ENCODE measurements at places on chromosomes 16 and 17. TPM values are rescaled to one million over a fixed set of nuclear protein-coding genes. Genes with fewer than 3 reads are reported as not detected.

Gene CX3CL1
- total RNA-seq: 15.4 TPM

Gene NPIPA8
- total RNA-seq: not detected

DNA sequence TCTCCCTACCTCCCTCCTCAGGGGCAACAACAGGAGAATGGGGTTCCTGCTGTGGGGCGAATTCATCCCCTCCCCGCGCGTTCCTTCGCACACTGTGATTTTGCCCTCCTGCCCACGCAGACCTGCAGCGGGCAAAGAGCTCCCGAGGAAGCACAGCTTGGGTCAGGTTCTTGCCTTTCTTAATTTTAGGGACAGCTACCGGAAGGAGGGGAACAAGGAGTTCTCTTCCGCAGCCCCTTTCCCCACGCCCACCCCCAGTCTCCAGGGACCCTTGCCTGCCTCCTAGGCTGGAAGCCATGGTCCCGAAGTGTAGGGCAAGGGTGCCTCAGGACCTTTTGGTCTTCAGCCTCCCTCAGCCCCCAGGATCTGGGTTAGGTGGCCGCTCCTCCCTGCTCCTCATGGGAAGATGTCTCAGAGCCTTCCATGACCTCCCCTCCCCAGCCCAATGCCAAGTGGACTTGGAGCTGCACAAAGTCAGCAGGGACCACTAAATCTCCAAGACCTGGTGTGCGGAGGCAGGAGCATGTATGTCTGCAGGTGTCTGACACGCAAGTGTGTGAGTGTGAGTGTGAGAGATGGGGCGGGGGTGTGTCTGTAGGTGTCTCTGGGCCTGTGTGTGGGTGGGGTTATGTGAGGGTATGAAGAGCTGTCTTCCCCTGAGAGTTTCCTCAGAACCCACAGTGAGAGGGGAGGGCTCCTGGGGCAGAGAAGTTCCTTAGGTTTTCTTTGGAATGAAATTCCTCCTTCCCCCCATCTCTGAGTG lies 5.9 kb upstream of the LASP1NB start:
- H3K4me3 ChIP-seq: no peak overlapping the region
- peaks cover 43% of the 10 kb centered on the region for H3K36me3 ChIP-seq
- peaks cover 45% of the 10 kb centered on the region for H3K4me1 ChIP-seq

GRCh38 chr16:65500919-65501318 lies 379.1 kb upstream of the CDH11 start:
- H3K27ac ChIP-seq: no peak overlapping the region
- H3K4me3 ChIP-seq: no peak overlapping the region
- no peaks in the 10 kb centered on the region for H3K27me3 ChIP-seq
- H3K4me1 ChIP-seq: no peaks in the 10 kb centered on the region
- DNase-seq: no peak
- H3K36me3 ChIP-seq: no peaks in the 10 kb centered on the region

GRCh38 chr16:27899736-27900135 lies 163.8 kb downstream of the GSG1L start:
- H3K4me1 ChIP-seq: no peaks in the 10 kb centered on the region
- DNase-seq: no peak
- H3K27ac ChIP-seq: no peak overlapping the region
- H3K36me3 ChIP-seq: no peaks in the 10 kb centered on the region

DNA sequence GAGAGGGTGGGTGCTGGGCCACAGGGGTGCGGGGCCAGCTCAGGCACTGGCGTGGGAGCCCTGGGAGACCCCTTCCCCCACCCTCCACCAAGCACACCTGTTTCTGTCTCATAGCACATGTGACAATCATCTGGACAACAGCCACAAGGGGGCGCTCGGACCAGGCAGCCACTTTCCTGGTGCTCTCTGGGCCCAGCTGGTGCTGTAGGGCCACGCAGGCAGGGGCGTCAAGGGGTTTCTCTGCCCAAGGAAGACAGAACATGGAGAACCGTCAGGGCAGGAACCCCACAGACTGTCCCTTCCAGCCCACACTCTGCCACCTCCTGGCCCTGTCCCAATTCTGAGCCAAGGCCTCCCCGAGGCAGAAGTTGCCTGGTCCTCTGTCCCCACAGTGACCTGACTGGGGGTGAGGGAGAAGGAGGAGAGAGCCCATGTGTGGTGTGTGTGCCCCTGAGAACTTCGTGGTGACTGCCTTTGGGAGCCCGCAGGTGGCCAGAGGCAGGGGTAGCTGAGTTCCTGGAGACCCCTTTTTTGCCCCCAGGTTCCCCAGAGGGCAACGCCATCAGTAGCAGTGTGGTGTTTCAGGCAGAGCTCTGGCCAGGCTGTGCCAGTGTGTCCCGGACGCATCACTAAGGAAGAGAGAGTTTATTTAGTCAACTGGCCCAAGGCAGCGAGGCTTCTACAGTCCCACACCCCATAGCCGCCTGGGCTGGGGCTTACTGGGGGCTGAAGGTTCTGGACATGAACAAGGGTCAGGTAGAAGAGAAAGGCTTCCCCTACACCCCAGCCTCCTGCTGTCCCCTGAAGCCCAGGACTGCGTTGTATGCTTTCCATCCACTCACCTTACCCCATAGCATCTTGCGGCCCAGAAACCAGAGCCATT lies 3.1 kb upstream of the SETD6 start:
- DNase-seq: peak; percentile 73
- H3K36me3 ChIP-seq: peaks cover 54% of the 10 kb centered on the region
- no peaks in the 10 kb centered on the region for H3K27me3 ChIP-seq
- peaks cover 17% of the 10 kb centered on the region for H3K4me1 ChIP-seq
- no peak overlapping the region for H3K4me3 ChIP-seq

- peak overlapping the region; percentile 99 for H3K27ac ChIP-seq
- no peak for DNase-seq
- peak overlapping the region; percentile 72 for H3K4me3 ChIP-seq
- peaks cover 4% of the 10 kb centered on the region for H3K4me1 ChIP-seq
- peaks cover 4% of the 10 kb centered on the region for H3K36me3 ChIP-seq
- H3K27me3 ChIP-seq: no peaks in the 10 kb centered on the region
These were observed 802 bp upstream of the ATXN2L start for GRCh38 chr16:28821874-28822519.

- H3K4me1 ChIP-seq: peaks cover 14% of the 10 kb centered on the region
- H3K36me3 ChIP-seq: no peaks in the 10 kb centered on the region
- no peak for DNase-seq
- H3K4me3 ChIP-seq: no peak overlapping the region
- H3K27ac ChIP-seq: no peak overlapping the region
- H3K27me3 ChIP-seq: no peaks in the 10 kb centered on the region
These were observed 1.7 kb upstream of the SLC47A2 start for GRCh38 chr17:19718041-19718612.
